Fibroblast of upper back skin (primary cell): ENCODE measurements at places on chromosomes 3 and 15.

DNA sequence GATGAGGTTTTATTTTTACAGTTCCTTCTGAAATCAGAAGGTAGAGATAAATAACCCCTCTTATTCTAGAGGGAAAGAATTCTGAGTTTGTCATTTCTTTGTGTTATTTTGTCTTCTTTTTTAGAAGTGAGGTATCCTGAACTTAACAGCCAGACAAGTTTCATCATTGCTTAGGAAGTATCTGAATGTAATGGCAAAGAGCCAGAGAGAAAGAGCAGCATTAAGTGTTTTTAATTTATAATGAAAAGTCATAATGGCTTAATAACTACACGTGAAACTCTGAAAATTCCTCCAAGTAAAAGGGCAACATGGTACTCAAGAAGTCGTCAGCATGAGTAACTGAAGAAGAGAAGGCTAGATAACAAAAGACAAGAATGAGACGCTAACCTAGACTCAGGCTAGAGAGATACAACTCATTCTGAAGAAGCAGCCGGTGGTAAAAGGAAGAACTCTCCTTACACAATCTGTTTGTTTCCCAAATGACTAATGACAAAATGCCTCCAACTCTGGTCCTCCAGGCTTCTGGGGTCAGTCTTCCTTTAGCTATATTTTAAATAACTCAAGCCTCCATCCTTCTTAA, 116.2 kb upstream of the NECTIN3 start:
- peak; percentile 36 for DNase-seq

DNA sequence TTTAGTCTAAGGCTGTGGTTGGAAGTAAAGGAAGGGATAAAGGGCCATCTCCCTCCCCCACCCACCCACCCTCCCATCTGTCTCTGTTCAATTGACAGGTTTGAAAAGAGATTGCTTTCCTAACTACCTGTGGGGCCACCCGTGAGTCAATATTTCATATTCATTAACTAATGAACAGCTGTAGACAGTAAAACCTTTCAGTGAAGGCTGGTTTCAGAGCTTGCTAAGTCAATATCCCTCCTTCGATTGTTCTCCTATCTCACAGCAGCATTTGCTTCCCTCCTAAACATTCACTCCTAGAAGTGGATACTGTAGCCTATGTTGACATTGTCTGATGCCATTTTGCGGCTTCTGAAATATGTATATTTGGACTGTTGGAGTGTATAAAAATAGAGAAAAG, 85.9 kb upstream of the SYNPR start:
- DNase-seq, result no peak

GRCh38 chr15:65971741-65971995, 102.4 kb downstream of the RAB11A start:
- no peak for DNase-seq

DNA sequence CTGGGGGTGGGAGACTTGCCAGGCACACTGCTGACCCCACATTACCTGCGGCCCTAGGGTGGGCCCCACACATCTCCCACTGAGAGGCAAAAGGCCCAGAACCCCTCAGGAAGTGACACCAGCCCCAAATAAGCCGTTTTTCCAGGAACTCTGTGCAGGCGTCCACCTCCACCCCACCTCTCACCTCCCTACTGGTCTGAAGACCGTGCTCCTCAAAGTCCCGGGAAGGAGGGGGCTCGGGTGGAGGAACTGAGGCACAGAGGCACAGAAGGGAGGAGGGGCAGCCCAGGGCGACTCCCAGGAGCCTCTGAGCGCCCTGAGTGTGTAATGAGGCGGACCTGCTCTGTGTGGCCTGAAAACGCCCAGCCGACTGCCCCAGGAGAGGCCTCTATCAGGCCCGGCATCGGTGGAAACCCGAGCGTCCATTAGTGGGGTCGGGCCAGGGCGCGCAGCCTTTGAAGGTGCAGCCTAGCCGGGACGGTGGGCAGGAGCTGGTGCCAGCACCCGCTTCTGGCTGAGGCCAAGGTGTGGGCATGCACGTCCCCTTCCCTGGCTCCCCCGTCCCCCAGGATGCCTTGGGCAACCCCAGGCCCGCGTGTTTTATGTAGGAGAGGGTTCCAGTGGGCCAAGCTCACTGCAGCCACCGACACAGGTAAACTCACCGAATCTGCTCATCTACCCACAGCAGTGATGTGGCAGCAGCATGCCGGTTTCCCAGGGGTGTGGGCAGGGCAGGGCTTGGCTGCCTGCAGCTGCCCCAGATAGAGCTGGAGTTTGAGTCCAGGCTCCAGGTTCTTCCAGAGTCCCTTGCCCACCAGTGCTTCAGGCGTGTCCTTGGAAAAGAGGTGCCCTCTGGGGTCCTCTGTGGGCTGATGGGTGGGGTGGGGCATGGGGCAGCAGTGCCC, 55.8 kb downstream of the DNAJB8 start:
- DNase-seq, result no peak

DNA sequence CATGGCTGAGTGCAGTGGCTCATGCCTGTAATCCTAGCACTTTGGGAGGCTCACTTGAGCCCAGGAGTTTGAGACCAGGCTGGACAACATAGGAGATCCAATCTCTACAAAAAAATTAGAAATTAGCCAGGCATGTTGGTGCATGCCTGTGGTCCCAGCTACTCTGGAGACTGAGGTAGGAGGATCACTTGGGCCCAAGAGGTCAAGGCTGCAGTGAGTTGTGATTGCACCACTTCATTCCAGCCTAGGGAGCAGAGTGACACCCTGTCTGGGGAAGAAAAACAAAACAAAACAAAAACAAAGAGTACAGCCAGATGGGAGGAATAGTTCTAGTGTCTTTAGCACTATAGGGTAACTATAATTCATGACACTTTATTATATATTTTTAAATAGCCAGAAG, 26.2 kb upstream of the COMMD4 start:
- DNase-seq, result no peak

GRCh38 chr3:98681486-98681885, 81.7 kb upstream of the ST3GAL6 start:
- no peak for DNase-seq

DNA sequence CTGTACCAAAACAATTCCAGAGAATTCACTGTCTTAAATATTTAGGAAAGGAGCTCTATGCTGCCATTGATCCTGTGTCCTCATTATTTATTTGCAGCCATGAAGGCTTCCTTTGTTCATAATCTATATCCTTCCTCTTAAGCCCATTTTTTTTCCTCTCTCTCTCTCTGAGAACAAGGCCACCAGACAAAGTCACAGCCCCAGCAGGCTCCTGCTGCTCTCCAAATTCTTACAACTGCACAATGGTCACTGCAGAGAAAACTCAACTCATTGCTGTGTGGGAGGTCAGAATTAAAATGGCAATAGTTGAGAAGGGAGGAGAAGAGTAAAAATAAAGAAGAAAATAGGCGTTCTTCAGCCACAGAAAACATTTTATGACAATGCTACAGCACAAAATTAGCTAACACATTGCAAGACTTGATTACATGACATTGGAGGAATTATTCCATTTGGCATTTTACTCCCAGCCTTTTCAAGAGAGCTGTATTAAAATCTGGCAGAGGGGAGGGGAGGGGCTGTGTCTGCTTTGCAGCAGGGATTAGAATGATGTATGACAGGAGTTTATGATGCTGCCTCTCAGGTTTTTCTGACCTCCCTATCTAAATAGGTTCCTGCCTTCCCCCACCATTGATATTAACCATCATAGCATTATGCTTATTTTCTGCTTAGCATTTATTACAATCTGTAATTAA, 399.7 kb upstream of the THBS1 start:
- DNase-seq, result peak; percentile 45

GRCh38 chr15:40543631-40544294, 21.1 kb downstream of the CCDC32 start:
- DNase-seq, result no peak

- DNase-seq, result no peak
These were observed 77.2 kb upstream of the ARPP21 start for GRCh38 chr3:35562141-35562540.

DNA sequence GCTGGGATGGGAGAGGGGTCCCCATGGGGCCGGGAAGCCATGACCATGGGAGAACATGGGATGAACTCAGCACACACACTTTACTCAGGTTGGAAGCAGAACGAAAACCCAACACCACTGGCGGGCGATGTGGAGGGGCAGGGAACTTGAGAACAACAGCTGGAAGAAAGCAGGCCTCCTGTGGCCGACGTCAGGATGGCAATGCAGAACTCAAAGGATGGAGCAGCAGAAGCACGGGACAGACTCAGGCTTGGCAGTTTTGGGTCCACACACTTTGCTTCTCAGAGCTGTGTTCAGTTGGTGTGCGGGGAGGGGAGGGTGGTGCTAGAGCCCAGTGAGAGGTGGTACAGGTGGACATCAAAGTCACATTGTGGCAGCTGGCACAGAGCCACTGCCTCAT, 80.7 kb downstream of the SEC22A start:
- no peak for DNase-seq

DNA sequence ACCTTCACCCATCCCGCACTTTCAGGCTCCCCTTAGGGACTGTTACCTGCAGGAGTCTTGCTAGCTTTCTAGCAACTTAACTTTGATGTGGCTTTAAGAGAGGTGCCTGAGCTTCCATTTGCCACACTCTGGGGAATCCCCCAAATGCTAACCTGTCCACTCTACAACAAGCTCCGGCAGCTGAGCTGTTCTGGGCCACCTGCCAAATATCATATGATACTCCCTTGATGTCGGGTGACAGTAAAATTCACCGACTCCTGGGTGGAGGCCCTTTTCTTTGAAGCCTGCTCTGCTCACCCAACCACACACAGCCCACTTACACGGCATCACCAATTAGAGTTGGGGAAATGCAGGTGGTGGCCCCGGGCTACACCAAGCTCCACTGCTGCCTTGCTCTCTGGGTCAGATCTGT, 38.0 kb upstream of the XCR1 start:
- DNase-seq, result no peak

DNA sequence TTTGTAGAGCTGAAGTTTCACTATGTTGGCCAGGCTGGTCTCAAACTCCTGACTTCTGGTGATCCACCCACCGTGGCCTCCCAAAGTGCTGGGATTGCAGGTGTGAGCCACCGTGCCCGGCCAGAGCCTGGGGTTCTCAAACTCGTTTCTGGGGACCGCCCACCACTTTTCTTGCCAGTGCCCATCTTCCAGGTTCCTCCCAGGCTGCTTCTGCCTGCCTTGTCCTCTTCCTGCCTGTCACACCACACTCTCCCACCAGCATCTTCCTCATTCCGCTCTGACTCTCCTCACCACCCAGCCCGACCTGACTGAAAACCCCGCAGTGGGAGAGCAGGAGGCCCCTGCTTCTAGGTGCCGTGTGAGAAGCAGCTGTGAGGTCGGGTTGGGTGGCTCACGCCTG, 3.1 kb upstream of the DYNLT2B start:
- no peak for DNase-seq

DNA sequence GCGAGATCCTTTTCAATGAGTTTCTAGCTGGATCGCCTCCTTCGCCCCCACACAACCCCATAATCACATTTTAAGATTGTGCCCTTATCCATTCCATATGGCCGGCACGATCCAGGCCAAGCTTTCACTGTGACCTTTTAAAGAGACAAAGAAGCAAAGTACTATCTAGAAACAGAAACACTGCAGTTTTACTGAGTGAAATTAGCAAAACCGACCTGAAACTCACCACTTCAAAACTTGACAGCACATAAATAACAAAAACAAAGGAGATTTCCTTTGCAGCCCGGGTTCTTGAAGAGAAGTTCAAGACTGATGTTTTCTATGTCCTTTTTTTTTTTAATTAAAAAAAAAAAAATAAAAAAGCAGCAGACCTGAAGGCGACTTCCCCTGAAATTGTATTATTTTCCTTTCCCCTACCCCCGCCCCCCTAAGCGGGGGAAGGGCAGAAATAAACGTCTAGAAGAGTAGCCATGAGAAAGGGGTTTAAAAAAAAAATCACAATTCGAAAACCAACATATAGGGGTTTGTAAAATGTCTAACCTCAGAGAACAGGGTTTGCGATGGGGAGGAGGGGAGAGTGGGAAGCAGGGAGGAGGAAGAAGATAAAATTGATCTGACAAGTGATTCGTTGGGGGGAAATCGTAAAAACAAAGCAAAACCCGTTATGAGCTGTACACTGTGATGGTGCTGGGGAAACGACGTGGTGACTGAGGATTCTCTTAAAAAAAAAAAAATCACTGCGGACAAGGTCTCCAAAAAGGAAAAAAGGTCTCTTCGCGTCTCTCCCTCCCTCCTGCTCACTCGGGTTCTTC, 1.5 kb downstream of the SATB1 start:
- DNase-seq, result peak; percentile 54

DNA sequence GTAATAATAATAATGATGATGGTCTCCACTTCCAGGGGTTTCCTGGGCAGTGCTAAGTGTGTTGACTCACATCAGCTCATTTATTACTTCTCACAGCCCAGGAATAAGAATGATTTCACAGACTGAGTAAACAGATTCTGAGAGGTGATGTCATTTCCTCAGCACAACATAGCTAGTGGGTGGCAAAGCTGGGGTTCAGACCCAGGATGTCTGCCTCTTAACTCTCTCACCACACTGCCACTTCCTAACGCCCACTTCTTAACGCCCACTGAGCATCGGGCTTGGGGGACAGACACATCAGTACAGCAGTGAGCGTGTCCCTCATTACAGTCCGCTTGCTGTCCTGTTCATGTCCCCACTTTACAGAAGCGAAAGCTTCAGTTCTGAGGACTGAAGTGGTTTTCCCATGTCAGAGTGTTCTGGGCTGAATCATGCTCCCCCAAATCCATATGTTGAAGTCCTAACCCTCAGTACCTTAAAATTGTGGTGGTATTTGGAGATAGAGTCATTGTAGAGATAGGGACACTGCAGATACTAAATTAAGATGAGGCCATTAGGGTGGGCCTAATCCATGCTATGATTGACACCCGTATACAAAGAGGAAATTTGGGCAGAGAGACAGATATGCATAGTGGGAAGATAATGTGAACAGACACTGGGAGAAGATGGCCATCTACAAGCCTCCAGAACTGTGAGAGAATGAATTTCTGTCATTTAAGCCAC, 68.0 kb downstream of the ATP2B2 start:
- DNase-seq, result peak; percentile 50

DNA sequence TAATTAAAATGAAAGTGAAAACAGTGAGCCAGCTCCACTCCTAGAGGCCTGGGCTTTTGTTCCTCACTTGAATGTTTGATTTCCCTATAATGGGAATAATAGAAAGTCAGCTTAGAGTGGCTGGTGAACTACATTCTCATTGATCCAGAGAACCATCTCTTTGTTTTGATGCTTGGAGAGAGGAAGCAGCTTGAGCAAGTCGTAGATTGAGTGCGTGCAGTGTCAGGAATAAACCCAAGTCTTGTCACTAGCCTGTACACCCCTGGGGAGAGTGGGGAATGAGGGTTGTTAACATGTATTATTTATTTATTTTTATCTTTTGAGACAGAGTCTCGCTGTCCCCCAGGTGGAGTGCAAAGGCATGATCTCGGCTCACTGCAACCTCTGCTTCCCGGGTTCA, 885 bp upstream of the LSG1 start:
- DNase-seq, result no peak

DNA sequence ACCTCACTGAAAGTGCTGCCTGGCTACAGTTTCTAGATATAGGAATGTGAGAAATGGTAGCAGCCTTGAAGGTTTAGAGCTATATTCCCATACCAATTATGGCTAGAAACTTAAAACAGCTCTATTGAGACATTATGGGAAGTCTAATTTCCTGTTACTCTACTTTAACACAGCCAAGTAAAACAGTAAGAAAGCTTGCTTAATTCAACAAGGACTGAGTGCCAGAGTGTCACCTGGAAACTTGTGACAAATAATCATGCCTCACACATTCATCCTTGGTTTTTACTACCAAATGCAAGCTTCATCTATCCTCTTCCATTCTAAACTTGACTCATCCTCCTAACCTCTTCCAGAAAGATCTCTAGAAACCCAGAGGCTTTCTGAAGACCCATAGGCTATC, 41.7 kb downstream of the UBE3A start:
- DNase-seq, result no peak
